GM10248 (cell line): ENCODE measurements at places on chromosomes 3 and 15.
A peak's percentile ranks its signal among the peaks of the same experiment; 100 is the strongest.

GRCh38 chr3:67661089-67661488, 6.7 kb upstream of the SUCLG2 start:
- no peak for DNase-seq

GRCh38 chr15:90213122-90213817, 12.1 kb downstream of the SEMA4B start:
- DNase-seq, result no peak

DNA sequence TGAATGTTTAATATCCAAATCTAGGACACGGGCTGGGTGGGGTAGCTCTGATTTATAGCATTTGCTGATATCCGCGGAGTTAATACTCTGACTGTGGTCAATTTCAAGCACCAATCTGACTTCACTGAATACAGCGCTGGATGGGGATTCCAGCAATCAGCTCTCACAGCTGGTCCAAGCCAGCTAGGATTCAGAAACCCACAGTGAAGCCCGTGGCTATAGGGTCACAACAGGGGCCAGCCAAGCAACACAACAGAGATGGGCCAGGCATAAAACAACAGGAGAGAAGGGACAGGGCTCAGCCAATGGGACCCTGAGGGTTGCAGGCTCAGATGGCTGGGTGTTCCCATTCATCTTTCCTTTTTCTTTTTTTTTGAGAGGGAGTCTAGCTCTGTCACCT, 5.4 kb upstream of the LMAN1L start:
- no peak for DNase-seq

DNA sequence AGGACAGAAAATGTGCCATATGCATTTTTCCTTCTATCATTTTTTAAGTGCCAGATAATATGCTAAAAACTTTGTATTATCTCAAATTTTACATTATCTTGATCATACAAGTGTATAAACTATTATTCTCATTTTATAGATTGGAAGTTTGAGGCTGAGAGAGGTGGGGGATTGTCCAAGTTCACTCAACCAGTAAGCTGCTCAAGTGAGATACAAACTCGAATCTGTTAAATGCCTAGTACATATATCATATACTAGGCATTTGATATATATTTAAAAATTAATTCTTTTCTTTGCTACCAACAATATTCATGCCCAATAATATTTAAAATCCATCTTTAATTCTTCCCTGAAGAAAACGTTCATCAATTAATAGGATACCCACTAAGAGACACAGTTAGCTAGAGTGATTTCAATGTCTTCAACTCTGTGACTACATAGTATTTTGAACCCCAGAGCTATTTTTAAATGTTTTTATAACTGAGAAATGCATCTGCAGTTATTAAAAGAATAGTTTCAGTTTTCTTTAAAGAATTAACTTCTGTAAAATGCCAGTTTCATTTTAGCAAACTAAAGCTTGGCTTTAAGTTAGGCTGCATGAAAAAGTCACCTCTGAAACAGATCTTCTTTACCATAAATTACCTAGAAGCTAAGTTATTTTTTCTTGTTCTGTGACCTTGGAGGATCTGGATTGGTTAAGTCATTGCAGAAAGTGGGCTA, 40.4 kb downstream of the IQCB1 start:
- no peak for DNase-seq

- no peak for DNase-seq
These were observed 433.7 kb upstream of the ONECUT1 start for GRCh38 chr15:53223815-53224214.

- DNase-seq, result no peak
These were observed 29.8 kb downstream of the GNB4 start for GRCh38 chr3:179421500-179421899.

GRCh38 chr3:61771976-61772375, 210.6 kb downstream of the PTPRG start:
- DNase-seq, result no peak

DNA sequence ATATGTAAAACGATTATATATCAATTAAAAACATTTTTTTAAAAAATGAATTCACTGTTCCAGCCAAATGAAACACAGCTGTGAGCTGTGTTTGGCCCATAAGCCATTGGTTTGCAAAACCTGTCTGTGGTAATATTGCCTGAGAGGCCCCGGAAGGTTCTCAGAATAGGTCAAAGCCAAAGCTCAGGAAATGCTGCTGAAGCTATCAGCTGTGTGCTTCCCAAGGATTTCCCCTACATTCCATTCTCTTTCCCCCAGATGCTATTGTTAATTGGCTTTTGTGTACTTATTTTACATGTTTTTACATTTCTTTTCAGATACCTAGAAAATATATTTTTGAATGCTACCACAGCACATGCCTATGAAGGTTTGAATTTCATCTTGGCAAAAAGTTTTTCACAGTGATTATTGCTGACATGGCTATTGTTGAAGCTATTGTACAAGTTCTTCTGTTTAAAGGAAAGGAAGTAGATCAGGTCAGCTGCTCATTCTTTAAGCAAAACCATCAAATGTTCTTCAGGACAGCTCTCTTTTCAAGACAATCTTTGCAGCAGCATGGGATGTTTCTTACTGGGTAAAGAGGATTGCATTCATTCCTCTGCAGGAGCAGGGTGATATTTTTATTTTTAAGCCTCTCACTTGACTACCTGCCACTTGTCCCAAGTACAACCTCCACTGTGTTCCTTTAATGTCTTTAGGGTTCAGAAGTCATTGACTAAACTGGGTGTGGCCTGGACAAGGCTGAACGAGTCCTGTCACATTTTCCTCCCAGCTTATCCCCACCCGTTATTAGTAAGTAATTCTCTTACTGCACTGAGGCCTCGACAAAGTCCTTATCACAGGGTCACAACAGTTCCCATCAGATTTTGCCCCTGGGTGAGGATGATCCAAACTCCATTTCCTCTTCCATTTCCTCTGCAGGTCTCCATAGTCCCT, 26.3 kb upstream of the BNC1 start:
- DNase-seq, result no peak

GRCh38 chr3:176079785-176080184, 1117.5 kb downstream of the TBL1XR1 start:
- DNase-seq, result no peak

GRCh38 chr3:193780810-193781478, 187.9 kb downstream of the OPA1 start:
- DNase-seq, result peak; percentile 67

DNA sequence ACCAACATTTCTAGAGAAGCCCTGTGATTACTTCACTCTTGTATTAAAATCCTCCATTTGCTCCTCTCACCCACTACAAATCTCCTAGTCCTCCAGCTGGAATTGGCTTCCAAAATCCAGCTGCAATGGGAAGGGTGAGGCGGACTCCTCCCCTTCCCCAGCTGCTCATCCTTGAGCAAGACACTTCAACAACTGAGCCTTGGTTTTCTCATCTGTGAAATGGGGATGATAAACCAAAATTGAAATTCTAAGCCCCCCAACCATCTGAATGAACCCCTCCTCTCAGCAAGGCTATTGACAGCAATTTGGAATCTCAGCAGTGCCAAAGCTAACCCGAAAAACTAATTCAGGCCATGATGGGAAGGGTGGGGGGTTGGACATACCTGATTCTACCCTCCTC, 9.4 kb downstream of the FAM174B start:
- DNase-seq, result no peak

GRCh38 chr3:150890295-150890694, 14.9 kb downstream of the MINDY4B start:
- no peak for DNase-seq

GRCh38 chr3:40901796-40902195, 297.5 kb upstream of the CTNNB1 start:
- no peak for DNase-seq

- DNase-seq, result no peak
These were observed 360.4 kb upstream of the CDIN1 start for GRCh38 chr15:36218991-36219390.

GRCh38 chr3:30692498-30693130, 86.2 kb downstream of the TGFBR2 start:
- no peak for DNase-seq

DNA sequence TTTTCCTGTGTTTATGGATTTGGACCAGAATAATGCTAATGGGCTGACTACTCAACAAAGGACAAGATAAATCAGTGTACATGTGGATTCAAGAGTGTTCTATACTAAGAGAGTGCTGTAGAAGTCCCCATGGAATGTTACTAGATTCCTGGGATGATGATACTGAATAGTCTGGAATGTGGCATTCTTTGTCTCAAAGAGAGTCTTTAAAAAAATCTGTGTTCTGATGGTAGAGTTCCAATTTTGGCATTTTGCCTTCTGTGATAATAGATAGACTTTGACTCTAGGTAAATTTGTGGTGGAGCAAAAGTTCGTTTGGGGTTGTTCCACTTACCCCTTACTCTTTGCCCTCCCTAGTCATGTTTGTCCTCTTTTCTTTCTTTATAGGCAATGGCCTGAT, 43.7 kb downstream of the NMD3 start:
- DNase-seq, result no peak

GRCh38 chr15:93478947-93479346, 389.9 kb upstream of the RGMA start:
- no peak for DNase-seq

GRCh38 chr3:185215873-185216606, 37.8 kb downstream of the EHHADH start:
- DNase-seq, result peak; percentile 26

DNA sequence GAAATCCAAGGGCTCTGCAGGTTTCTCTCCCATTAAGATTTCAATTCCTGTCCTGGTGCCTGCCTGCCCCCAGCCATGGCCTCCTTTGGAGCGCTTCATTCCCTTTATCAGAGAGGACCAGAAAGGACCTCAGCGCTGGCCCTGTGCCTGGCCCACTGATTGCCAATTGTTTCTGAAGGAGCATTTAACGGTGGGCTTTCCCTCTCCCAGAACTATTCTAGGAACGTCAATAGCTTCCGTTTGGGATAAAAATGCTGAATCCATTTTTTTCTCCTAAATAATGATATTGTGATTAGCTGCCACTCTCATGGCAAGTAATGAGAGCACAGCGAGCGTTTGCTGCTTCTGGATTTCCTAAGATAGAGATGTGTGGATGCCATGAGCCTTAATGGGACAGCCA, 12.2 kb upstream of the SLC6A1 start:
- DNase-seq, result no peak

DNA sequence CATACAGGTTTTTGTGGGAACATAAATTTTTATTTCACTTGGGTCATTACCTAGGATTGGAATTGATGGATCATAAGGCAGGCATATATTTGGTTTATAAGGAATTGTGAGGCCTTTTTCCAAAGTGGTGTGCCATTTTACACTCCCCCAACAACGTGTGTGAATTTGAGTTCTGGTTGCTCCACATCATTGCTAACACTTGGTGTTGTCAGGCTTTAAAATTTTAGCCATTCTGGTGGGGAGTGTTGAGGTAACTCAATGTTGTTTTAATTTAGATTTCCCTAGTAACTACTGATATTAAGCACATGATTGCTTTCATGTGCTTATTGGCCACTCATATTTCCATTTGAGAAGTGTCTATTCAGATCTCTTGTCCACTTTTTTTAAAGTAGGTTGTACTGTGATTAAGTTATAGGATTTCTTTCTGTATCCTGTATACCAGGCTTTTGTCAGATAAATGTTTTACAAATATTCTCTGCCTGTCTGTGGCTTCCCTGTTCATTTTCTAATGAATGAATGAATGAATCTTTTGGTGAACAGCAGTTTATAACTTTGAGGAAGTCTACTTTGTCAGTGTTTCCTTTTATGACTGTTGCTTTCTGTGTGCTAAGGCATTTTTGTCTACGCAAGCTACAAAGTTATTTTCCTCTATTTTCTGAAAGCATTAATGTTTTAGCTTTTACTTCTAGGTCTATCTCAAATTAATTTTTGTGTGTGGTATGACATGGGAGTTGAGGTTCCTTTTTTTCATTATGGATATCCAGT, 17.9 kb upstream of the NR2C2 start:
- DNase-seq, result no peak

DNA sequence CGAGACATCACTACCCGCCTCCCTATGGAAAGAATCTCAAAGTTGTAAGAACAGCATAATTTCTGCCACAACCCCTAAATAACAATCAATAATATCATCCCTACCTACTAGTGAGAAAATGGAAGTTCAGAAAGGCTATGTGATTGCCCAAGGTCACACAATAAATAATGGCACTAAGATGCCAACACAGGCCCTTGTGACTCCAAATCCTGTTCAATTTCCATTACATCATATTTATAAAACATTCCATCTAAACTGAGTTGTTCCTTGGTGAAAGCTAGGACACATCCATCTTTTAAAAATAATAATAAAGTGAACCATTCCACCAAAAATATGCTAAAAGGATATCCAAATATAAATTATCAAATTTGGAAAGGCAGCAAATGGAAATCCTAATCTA, 144.6 kb downstream of the MAGI1 start:
- no peak for DNase-seq

DNA sequence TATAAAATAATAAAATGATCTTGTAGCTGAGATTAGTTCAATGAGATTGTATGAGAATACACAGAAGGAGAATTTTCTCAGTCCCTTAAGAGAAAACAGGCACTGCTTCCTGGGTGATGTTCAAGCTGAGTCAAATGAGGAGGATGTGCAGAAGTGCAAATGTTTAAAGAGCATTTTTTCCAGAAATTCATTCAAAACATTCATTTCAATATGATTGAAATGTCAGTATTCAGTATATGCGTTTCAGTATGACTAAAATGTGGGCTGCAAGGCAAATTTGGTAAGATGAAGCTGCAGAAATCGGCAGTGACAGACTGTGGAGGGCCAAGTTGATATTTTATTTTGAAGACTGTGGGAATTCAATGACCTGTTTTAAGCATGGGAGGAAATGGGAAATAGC, 19.3 kb upstream of the PYDC2 start:
- DNase-seq, result no peak

DNA sequence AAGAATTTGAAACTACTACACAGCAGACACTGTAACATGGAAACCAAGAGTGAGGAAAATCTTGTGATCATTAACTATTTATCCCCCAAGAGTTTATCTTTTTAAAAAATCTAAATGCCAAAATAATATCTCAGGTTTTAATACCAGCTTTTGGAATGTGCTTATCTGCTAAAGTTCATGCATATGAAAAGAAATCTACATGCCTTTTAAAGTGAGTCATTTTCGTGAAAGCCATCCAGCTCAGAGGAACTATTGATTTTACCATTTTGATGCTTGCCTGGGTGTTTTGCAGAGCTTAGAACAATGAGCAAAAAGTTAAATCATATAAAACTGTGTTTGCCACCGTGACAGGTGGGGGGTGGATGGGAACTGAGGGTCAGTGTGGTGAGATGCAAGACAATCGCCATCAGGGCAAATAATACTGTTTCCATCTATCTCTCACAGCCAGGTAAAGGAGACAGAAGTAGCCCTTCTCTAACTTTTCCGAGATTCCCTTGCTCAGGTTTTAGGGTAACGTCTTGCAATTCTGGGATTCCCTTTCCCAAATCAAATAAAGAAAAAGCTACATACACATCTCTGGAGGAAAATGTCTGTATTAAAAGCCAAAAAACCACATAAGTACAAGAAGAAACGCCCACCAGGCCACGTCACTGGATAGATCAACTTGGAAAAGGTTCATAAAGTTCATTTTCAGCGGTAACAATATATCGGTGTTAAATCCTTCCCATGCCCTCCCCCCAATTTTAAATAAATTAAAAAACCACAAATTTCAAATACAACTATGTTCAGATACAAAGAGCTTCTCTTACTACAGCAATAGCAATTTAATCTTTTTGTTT, 2.0 kb downstream of the TMEM158 start:
- DNase-seq, result no peak
